ENCODE measurements at places on chromosomes 3 and 15.
A peak's percentile ranks its signal among the peaks of the same experiment; 100 is the strongest.

- no peak for DNase-seq
Measured at GRCh38 chr3:182005701-182006100, 294.0 kb downstream of the SOX2 start.

GRCh38 chr3:7436542-7436941 lies 575.6 kb downstream of the GRM7 start:
- DNase-seq = no peak

GRCh38 chr15:100078511-100079220 lies 263.1 kb downstream of the ADAMTS17 start:
- DNase-seq = peak; percentile 83

- peak; percentile 40 for DNase-seq
Measured at GRCh38 chr3:87350367-87351199, 74.2 kb upstream of the POU1F1 start.

DNA sequence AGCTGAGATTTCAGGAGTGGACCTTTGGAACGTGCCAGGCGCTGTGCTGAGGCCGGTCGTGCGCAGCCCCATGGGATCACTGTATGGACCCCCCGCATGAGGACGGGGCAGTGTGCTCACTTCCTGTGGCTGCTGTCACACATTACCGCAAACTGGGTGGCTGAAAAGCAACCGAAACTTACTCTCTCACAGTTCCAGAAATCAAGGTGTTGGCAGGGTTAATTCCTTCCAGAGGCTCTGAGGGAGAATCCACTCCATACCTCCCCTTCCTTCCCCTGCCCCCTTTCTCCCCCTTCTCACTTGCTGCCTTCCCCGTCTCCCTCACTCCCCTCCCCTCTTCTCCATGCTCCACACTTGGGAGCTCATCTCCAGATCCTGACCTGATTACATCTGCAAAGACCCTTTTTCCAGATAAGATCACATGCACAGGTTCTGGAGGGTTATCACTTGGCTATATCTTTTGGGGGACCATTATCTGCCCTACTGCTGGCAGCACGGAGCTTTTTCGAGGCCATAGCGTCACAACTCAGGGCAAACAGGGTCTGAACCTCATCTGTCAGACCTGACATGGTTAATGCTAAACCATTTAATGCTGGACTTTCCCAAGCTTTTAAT lies 41.2 kb downstream of the KLF13 start:
- DNase-seq = peak; percentile 34

DNA sequence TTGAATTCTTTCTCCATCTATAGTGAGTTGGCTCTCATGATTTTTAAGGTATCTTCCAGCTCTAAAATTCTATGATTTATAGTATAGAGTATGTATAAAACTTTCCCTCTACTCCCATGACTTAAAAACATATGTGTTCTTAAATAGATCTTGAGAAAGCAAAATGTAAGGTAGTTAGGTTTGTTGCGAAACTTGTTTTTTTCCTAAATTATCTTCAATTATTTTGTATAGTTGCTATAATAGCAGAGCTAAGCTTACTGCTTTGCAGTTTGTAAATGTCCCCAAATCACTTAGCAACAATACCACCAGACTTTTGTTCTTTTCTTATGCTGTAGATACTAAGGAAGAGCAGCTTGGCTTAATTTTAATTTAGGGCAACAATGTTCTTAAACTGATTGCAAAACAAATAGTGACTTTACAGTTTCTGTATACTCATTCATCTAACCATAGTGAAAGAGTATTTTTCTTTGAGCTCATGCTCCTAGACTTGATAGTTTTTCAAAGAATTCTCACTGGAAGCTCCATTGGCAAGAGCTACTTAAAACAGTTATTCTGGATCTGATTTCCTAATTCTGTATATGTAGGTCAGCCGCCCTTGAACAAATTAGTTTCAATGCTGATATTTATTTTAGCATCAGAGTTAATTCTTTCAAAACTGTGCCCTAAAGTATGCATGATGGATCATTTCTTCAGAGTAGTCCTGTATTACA lies 61.2 kb downstream of the LYSMD4 start:
- DNase-seq = peak; percentile 8

- DNase-seq = no peak
Measured at GRCh38 chr3:63132461-63133250, 145.5 kb upstream of the SYNPR start.

GRCh38 chr3:105747060-105747541 lies 121.7 kb downstream of the CBLB start:
- DNase-seq = peak; percentile 84

GRCh38 chr3:59949311-59949710 lies 899.5 kb upstream of the CFAP20DC start:
- no peak for DNase-seq

DNA sequence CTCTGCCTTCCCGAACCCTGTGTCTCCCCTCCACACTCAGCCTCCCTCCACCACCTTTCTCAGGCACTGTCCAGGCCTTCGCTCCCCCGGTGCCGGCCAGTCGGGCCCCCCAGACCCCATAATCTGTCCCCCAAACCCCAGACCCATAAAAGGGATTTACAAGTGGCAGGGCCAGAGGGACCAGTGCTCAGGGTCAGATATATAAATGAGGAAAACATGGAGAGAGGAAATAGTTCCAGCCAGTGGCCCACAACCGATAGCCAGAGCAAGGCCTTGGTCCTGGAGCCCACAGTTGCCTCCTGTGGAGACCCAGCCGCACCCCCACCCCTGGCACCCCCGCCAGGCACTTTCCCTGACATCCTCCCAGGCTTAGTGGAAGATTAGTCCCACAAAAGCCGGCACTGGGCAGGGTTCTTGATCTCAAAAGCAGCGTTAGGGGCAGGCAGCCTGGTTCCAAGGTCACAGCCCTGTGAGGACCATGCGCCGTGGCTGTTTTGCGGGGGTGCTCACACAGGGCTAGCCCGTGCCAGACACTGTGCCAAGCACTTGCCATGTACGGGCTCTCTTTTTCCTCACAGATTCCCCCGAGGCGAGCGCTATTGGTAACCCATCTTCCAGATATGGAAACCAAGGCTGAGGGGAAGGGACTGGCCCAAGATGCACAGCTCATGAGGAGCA lies 1.1 kb upstream of the PLXND1 start:
- no peak for DNase-seq

DNA sequence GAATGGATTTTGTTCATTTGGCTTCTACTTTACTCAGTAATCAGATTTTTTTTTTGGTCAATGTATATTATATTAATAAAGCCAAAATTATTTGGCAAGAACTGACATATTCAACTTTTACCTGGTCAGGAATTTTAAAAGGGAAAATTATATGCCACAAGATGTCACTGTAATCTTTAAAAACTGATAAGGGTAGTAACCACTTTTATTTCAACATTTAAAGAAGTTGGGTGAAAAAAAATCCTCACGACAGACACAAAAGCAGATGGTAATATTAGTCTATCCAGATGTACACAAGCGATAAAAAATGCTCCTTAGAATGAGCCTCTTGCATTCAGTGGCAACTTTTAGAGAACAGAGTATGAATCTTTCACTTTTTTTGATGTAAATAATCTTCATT lies 101.9 kb downstream of the SERPINI1 start:
- DNase-seq = no peak

DNA sequence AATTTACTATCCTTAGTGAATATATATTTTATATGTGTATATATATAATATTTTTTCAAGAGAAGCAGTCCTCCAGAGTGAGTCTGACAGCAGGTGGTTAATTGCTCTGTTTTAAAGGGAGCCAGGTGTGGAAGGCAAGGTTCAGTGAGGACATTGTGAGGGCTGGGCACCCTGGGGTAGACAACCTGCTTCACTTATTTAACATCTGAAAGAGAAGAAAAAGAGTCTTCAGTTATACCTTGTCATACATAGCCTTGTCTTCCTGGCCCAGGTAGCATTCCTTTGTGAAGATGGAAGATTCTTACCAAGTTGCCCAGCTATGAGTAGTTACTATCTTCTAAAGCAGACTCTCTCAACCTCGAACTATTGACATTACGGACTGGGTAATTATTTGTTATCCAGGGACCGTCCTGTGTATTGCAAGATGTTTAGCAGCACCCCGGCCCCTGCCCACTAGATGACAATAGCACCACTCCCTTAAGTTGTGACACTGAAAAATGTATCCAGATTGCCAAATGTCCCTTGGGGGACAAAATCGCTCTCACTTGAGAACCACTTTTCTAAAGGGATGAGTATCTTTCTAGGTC lies 336.0 kb upstream of the TRIM42 start:
- DNase-seq = no peak

- no peak for DNase-seq
Measured at GRCh38 chr15:99015698-99016568, 8.3 kb upstream of the PGPEP1L start.

- DNase-seq = peak; percentile 72
Measured at GRCh38 chr15:48566668-48567067, 78.8 kb downstream of the FBN1 start.

GRCh38 chr15:53910236-53910849 lies 67.9 kb upstream of the UNC13C start:
- DNase-seq = no peak

- DNase-seq = peak; percentile 31
Measured at GRCh38 chr15:87245592-87245991, 1010.9 kb downstream of the NTRK3 start.

DNA sequence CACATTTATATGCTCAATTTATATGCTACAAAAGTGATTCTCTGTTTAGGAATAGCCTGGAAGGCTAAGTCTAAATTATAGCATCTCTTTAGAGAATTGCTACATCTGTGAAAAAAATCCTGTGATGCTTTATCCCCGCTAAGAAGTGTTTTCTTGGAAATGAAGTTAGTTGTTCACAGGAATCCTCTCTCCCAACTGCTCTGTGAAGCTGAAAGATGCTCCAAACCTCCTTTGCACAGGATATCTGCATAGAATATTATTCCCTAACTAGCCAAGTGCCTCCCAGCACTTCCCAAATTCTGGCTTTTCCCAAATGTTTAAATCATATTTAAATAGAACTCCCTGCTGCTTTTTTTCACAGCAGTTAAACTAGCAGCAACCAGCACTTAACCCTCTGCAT lies 132.2 kb downstream of the SRGAP3 start:
- DNase-seq = no peak

DNA sequence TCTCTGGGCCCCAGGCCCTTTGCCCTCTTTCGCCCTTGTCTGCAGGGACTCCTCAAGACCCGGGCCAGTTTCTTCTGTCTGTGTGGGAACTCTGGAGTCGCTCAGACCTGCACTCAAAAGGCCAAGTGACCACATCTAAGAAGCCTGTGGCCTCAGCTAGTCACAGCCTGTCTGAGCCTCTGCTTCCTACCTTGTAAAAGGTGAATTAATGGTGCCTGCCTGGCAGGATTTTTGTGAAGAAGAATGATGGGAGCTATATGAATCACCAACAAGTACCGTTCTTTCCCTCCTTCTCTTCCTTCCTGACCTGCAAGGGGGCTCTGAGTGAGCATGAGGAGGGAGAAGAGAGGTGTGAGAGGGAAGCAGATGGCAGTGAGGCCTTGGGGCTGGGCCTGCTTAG lies 7.5 kb downstream of the PLIN1 start:
- no peak for DNase-seq

DNA sequence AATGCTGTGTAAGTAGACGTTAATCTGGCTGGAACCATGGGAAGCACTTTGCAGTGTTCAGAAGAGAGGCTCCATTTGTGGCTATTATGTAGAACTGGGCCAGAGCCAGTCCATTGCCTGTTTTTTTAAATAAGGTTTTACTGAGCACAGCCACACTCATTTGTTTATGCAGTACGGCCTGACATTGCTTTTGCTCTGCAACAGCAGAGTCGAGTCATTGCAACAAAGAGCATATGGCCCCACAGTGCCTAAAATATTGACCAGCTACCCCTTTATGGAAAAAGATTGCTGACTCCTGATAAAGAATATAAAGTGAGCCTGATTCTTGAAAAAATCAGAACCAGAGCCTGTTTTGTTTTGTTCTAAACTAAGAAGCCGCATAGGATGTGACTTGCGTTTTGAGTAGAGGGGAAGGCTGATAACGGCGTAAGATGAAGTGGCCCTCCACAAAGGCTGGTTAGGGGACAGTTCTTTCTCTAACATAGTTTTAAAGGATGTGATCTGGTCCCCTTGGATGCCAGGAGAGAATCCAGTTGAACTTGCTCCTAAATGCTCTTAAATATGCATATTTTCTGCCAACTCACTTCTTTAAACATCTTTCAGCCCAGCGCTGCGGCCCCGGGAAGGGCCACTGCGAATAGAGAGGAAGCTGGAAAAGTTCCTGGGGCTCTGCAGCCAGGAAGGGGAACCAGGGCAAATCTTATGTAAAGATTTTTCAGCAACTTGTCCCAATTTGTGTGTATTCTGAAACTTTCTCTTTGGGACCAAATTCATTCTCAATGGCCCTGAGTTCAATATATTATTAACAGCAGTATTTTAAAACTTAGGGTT lies 64.5 kb downstream of the GLDN start:
- DNase-seq = no peak

- DNase-seq = no peak
Measured at GRCh38 chr15:81096398-81096797, 37.7 kb upstream of the CFAP161 start.
